ENCODE measurements at places on chromosomes 6 and 20.

DNA sequence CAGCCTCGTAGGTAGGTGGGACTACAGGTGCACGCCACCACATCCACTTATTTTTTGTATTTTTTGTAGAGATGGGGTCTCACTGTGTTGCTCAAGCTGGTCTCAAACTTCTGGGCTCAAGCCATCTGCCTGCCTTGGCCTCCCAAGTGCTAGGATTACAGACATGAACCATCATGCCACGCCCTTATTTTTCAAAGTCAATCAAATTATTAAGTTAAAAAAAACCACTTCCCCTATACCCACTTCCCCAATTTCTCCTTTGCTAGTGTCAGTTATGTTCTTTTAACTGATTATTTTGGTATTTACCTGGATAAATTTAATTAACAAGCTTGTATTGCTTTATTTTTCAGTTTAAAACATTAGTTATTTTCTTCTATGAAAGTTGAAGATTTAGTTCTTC lies 49.6 kb downstream of the RIOK1 start:
- DNase-seq = no peak

GRCh38 chr20:10856237-10857015 lies 182.6 kb upstream of the JAG1 start:
- DNase-seq = no peak

- no peak for DNase-seq
These were observed 1.7 kb downstream of the MUCL3 start for GRCh38 chr6:30942338-30943060.

DNA sequence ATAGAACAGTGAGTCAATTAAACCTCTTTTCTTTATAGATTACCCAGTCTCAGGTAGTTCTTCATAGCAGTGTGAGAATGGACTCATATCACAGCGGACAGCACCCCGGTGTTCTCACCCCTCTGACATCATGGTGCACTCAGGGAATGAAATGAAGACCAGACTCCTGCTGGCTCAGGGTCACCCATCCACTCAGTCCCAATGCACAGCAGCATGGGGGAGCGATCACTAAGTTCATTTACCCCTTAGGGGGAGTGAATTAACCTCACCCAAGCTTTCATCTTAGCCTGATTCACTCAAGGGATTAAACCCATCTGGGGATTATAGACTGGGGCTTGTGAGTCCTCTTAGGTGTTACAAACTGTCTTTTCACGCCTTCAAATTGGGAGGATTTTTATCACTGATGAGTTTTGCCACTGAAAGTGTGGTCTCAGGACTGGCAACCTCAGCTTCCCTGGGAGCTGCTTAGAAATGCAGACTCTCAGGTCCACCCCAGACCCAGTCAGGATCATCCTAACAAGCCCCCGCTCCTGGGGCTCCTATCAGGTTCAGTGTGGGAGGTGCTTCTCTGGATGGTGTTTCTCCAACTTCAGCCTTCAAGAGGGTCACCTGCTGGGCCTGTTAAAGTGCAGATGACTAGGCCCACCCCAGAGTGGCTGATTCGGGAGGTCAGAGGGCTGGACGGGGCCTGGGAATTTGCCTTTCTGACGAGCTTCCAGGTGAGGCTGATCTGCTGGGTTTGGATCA lies 44.3 kb upstream of the FRMD1 start:
- no peak for DNase-seq

DNA sequence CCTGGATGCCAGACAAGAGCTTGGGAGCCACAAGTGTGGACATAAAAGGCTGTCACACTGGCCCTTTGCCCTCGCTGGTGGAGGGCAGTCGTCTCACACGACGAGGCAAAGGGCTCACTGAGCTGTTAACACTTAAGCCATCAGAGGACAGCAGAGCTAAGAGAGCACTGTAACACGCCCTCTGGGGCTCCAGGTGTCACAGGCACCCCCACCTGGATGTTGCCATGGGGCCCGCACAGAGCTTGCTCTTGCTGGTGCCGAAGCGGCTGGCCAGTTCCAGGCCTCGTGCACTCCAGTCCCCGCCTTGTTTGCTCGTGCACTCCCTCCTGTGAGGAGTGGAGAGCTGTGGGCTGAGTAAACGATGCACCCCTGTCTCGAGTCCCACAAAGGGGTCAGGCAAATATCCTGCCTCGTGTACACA lies 37.4 kb downstream of the SLC35D3 start:
- no peak for DNase-seq

GRCh38 chr6:6474170-6474920 lies 114.2 kb upstream of the LY86 start:
- no peak for DNase-seq

DNA sequence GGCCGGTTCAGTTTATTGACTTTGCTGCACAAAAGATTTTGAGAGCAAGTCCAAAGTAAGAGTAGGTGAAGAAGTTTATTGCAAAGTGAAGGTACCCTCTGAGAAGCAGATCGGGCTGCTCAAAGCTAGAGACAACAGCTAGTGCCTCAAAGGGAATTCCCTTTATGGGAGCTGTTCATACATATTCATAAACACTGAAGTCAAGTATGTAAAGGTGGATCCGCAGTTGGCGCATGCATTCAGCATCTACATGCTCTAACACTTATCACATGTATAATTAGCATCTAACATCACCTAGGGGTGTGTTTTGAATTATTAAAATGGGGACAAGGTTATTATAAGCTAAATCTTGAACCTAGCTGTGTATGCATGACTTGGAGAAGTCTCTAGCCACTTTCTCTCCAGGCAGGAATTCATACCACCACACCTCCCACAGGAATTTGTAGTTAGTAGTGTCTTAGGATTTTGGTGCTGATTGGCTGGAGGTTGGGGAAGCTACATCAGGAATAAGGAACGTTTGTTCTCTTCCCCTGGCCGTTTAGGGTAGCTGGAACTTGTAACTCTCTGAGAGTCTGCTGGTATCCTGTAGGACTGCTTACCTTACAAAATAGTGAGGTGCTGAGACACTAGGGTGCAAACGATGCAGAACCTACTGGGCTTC lies 1633.9 kb downstream of the GRIK2 start:
- DNase-seq = no peak

DNA sequence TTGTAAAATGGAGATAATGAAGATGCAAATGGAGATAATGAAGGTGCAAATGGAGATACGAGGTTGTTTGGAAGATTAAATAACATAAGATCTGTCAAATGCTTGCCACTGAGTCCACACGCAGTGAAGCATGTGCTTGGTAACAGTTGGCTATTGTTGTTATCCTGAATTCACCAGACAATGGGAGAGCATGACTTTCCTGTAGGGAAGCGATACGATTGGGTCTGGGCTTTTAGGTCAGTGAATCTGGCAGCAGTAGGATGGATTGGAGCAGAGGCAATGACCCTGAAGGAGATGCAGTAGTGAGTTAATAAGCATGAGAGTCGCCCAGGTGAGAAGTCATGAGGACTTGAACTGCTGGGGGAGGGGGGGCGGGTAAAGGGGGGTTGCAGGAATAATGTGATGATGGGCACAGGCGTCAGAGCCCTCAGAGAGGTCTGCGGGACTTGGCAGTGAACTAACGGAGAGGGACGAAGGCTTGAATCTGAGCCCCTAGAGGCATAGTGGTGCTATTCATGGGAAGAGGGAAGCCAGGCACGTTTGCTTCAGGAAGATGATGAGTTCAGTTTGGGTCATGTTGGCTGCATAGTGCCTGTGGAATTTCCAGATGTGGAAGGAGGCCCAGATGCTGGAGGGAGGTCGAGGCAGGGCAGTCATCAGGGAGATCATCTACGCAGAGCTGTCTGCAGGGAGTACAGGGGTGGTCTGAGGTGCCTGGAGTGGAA lies 55.4 kb downstream of the ZDHHC14 start:
- DNase-seq = peak; percentile 38

DNA sequence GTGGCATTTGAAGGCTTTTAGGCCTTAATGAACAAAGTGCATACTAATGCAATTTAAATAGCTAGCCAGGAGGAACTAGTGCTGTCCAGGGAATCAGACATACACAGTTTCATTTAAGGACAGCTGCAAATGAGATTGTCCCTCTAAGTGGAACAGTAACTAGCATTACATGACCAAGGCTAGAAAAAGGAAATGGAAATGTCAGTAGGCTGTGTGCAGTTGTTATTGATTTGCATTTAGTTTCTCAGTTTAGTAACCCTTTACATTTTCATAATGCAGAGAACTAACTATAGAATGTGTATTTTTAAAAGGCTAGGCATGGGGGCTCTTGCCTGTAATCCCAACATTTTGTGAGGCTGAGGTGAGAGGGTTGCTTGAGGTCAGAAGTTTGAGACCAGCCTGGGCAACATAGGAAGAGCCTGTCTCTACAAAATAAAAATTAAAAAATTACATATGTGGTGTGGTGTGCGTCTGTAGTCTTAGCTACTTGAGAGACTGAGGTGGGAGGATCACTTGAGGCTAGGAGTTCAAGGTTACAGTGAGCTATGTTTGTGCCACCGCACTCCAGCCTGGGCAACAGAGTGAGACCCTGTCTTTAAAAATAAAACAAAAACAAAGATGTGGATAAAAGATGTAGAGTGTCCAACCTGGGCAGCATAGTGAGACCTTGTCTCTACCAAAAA lies 468.0 kb downstream of the UTRN start:
- DNase-seq = no peak

DNA sequence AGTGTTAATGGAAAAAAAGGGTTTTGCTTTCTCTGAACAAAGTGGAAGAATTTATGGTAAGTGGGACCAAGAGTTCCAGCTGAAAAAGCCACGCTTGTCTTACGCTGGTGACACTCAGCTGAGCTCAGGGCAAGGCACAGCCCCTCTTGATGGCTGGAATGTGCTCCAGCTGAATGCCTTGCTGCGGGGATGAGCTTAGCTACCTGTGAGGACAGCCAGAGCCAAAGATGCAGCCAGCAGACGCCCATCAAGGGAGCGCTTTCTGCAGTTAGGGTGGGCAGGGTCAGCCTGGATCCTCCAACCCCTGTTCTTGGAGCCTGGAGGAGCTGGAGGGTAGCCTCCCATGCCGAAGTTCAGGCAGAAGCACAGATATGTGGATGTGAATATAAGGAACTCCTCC lies 191.4 kb downstream of the SCP2D1 start:
- DNase-seq = no peak

DNA sequence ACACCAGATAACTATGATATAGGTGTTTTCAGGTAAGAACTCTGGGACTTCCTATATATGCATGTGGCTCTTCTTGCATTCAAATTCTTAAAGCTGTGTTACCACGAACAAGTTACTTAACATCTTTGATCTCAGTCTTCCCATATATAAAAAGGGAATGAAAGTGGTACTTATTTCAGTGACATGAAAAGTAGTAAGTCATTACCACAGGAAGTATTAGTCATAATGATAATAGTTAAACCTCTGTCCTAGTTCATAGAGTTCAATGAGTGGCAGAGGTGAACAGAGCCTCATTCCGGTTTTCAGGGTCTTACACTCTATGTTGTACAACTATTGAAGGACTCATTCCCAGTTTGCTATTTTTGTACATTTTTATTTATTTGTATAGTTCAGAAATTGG lies 237.0 kb downstream of the NKAIN2 start:
- no peak for DNase-seq

DNA sequence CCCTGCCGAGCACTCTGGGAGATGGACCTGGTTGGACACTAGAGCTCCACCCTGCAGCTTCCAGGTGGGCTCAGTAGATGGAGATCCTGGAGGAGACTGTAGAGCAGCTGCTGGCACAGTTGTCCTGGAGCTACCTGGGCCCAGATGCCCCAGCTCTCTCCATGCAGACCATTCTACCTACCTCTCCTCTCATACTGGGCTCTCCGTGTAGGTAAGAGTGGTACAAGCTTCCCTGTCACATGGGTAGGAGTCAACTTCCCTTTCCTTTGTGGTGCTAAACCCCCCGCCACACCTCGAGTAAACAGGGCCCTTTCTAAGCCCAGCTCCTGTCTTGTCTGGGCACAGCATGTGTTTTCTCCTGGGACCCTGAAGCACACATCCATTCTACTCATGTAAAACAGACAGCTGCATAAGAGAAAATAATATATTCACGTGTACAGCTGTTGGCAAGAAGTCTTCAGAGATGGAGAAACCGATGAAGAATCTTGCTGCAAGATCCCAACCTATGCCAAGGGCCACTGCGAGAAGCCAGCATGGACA lies 108.1 kb upstream of the DUSP22 start:
- DNase-seq = no peak

GRCh38 chr6:56378966-56379585 lies 131.7 kb upstream of the COL21A1 start:
- no peak for DNase-seq

DNA sequence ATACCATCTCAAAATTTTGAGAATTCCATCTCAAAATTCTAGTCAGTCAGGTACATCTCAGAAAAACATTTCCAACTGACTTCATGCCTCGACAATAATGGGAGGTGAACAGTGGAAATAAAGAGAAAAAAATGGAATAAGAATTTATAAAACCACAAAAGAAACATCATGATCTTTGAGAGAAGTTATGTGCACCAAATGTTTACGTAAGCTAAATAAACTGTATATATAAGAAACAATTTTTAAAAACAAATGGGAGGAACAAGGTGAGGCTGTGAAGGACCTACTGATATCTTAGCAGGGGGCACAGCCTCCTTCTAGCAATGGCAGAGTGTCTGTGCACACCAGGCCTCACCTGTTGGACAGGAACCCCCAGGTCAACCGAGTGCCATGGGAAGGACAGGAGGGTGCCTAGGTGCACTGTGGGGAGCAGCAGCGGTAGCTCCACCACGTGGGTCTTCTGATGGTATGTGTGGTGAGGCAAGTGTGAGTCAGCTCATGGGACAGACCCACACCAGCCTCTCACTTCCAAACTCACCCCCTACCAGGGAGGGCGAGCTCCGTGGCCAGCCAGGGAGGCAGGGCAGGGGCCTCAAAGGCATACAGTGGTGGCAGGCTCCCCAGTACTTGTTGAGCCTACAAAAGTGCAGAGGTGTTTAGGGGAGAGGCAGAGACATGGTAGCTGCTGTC lies 23.2 kb downstream of the DIDO1 start:
- no peak for DNase-seq

- DNase-seq = no peak
These were observed 37.3 kb downstream of the EZR start for GRCh38 chr6:158781692-158782373.

- no peak for DNase-seq
These were observed 205.1 kb downstream of the LY86 start for GRCh38 chr6:6793388-6794250.

GRCh38 chr20:38982291-38982690 lies 20.1 kb downstream of the DHX35 start:
- DNase-seq = no peak

DNA sequence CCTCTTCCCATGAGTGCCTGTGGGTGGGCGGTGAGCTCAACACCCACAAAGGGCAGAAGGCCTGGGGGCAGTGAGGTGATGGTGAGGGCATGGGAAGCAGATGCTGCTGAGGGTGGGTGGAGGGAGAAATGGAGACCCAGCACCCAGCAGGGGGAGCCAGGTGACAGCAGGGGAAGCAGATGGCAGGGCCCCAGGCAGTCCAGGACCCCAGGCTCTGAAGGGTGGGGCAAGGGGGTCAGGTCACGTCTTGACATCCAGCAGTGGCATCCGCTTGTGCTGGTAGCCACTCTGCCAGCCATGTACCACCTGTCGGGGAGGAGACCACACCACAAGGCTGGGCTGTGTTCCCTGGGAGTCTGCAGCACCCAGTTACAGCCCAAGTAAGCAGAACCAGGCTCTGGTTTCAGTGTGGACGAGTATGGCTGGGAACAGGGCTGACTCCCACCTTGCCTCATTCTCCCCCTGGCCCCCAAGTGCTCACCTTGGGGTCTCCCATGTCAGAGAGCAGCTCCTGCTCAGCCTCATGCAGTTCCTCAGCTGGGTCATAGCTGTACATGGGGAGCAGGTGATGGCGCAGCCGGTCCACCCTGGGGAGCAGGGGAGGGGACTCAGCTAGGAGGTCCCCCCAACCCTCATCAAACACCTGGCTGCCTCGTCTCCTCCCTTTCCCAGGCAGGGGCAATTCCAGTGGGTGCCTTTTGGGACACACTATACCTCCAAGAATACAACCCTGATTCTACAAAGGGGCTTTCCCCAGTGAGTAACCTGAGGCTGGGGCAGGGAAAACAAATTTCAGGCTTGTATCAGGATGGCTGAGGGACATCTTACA lies 2.0 kb downstream of the SMIM29 start:
- no peak for DNase-seq

Measured in midbrain (tissue), 1 donor.